Cortex of kidney (tissue), 1 donor: ENCODE measurements at places on chromosomes 11 and 22.

DNA sequence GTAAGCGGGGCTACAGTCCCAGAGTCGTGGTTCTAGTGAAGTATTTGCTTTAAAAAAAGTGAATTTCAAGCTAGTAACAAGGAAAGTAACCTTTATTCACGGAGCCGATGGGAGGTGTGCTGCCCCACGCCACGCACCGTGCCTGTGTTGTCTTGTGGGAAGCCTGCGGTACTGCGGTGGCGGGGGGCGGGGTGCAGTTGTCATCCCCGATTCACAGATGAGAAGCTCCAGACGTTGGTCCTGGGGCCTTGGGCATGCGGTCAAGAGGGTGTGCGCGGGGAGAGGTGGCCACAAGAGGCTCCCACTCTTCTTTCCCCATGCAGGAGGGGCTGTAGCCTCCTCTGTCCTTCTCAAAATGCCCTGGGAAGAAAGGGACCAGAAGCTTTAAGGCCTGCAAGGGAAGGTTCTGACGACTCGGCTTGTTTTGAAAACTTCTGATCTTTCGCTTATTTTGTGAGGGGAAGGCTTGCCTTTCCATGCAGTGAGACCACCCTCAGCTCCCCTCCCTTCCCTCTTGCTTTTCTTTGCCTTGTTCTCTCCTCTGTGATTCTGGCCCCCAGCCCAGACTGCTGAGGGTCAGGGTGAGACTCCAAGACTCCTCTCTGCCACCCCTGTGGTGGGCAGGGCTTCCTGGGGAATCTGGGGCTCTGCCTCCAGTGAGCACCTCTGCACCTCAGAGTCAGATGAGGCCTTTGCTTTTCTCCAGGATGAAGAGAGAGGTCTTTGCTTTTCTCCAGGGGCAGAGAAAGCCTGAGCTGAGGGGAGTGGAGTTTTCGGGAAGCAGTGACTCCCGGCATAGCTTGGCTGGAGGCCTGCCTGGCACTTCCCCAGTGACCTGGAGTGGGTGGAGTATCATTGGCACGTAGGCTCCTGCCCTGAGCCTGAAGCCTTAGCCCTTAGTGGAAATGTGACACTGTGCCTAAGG lies 6.2 kb downstream of the GLB1L3 start:
- no peak for DNase-seq

GRCh38 chr11:7893796-7894195 lies 37.3 kb downstream of the OR10A6 start:
- DNase-seq, result no peak

GRCh38 chr11:75241036-75241905 lies 697 bp downstream of the TPBGL start:
- DNase-seq, result no peak

DNA sequence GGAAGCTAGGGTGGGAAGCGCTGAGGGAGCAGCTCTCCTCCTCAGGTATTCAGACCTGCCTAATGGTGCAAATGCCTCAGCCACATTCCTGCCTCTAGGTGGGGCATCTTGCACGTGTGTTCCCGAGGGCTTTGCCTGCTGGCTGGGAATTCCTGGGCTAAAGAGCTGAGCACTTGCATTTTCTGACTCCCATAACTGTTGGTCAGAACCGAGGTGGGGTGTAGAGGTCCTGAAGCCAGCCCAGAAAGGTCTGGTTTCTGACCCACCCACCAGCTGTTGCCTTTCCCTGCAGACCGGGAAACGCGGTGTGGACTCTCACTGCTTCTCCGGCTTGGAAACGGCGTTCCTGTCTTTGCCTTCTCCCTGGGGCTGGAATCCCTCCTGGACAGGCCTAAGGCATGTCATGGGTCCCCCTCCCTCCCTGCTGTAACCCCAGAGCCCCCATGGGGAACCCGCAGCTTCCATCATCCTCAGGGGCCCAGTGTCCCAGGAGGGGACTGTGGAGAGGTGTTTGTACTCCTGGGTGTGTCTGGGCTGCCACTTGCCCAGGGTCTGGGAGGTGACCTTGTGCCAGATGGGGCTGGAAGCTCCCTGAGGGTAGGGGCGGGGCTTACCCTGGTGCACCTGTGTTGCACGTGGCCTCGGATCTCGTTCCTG lies 24.0 kb upstream of the SMIM38 start:
- DNase-seq, result no peak

DNA sequence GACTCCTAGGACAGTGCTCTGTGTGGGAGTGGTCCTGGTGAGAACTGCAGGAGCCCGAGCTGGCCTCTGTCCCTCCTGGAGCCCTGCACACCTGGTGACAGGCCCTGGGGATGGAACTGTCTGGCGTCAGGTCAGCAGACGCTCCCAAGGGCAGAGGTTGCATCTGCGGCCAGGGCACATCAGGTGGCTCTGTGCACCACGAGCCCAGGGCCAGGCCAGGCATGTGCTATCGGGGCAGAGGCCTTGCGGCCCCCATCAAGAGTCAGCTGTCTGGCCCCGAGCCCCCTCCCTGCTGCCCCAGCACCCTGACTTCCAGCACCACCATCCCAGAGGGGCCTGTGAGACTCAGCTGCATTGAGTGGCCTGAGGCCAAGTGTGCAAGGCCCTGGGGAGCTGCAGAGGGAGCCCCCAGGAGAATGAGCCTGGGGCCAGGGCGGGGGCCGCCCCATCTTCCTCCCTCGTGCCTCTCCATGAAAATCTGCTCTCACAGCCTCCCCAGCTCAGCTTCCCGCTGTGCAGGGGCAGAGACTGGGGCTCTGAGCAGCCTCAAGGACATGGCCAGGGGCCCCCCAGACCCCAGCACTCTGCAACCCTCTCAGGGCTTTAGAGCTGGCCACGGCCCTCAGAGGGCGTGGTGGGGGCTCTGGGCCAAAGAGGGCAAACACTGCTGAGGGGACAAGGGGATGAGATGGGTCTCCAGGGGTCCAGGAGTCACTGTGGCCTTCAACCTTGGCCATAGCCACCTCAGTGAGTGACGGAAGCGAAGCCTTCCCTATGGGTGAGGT lies 56.4 kb downstream of the RTL6 start:
- DNase-seq, result no peak
